Stimulated activated CD8-positive, alpha-beta memory T cell treated with anti-CD3 and anti-CD28 coated beads, Interleukin-15, amount 100 ng/mL, for 1 hour (primary cell): ENCODE measurements at places on chromosomes 16 and 17.

GRCh38 chr17:33981711-33982601 is 273.1 kb upstream of the CCL2 start:
- no peak for DNase-seq

DNA sequence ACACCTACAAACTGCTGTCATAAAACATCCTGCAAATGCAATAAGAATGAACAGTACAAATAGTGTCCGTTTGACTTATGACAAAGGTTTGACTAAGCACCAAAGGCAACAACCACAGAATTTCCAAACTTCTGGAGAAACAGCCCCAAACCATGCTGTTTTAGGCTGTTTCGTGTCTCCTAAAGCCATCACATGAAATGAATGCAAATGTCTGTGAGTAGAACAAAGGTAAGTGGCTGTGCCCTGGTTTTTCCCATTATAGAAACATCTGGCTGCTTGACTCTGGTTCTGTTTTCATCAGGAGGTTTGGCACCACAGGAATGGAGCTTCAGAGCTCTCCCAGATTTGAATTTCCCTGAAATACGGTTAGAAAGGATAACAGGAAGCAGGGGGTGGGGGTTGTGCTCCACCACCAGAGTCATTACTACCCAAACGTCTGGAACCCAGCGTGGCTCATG is 4.6 kb upstream of the EMP2 start:
- no peak for DNase-seq

GRCh38 chr16:81994485-81994884 is 16.8 kb downstream of the SDR42E1 start:
- DNase-seq, result no peak

DNA sequence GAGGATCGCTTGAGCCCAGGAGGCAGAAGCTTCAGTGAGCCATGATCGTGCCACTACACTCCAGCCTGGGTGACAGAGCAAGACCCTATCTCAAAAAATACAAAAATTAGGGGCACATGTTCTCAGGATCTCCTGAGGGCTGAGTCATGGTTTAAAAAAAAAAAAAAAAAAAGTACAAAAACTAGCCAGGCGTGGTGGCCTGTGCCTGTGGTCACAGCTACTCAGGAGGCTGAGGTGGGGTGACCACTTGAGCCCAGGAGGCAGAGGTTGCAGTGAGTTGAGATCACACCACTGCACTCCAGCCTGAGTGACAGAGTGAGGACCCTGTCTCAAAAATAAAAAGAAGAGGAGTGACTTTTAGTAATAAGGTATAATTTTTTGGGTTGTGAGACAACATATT is 16.9 kb downstream of the BLMH start:
- DNase-seq, result no peak

- no peak for DNase-seq
Observed at GRCh38 chr16:13262270-13263090, 361.1 kb downstream of the SHISA9 start.

- no peak for DNase-seq
Observed at GRCh38 chr17:30345527-30346075, 11.7 kb upstream of the TMIGD1 start.

DNA sequence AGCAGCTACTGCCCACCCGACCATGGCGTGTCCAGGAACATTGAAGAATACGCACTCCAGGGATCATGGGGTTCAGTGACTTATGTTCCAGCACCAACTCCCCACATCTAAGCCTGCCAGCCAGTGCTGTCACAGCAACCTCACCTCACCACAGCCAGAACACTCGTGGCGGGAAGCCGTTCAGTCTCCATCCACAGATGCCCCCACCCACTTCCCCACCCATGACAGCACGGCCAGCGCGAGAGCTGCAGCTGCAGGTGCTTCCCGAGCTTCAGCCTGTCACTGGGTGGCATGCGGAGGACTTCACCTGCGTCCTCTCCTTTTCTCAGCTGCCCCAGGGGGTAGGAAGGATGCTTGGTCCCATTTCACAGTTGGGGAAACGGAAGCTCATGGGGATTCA is 50.3 kb downstream of the RBFOX3 start:
- DNase-seq, result no peak

DNA sequence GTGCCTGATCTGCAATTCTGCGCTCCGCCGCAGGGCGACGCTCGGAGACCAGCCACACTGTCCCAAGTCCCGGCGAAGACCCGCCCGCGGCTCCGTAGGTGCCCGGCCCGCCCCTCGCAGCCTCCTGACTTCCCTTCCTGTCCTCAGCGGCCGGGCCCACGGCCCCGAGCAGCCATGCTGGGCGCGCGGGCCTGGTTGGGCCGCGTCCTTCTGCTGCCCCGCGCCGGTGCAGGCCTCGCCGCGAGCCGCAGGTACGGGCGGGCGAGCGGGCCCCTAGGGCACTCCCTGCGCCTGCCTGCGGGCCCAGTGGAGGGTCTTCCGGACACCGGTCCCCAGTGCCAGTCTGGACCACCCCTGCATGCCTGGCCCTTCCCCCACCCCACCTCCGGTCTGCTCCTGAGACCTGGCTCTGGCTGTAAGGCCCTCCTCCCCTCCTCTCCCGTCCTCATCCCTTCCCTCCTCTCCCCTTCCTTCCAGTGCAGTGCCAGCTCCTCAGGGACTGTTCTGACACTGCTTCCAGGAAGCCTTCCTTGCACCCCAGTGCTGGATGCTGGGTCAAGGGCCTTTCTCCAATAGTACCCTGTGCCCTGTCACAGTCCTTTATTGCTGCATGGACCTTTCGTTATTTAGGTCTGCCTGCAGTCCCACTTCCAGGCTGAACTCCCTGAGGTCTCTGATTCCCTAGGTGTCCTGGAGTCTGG is at the start of gene SPATA20:
SPATA20 (plus strand) TSS at position 140 of the 701 bp plus-strand sequence; CDS start at position 175, 35 bp downstream.
- DNase-seq, result peak; percentile 67
